ENCODE measurements at places on chromosomes 16 and 17.

GRCh38 chr16:53518550-53519416 lies 15.8 kb upstream of the AKTIP start:
- peak; percentile 94 for DNase-seq

- DNase-seq = peak; percentile 37
Measured at GRCh38 chr17:42111871-42112551, 503 bp downstream of the DHX58 start.

DNA sequence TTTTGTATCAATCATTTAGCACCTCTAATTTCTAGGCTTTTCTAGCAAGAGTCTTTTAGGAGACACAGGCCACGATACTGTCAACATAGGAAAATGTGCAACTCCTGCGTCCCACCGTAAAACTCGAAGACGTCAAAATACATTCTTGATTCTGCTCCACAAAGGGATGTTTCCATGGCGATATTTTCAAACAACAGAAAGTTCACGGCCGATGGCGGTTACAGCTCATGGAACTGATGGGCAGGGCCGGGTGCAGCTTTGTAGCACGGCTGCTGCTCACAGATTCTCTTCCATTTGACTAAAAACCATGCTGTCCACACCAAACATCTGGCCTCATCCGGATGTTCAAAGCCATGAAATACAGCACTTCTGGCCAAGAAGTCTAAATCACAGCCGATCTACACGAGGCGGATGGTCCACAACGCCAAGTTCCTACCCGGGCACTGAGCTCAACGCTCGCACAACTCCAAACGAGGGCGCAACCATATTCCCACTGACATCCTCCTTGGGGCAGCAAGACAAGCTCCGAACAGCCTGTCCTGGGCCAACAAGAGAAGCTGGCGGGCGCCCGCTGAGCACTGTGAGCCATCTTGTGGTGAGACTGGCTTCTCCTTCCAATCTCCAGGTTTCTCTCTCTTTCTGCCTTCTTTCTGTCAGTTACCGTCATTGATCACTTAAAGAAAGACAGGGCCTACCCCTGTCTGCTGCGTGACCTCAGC lies 79.8 kb downstream of the ZNF778 start:
- no peak for DNase-seq

- DNase-seq = no peak
Measured at GRCh38 chr17:34302636-34303035, 16.6 kb upstream of the CCL8 start.

- DNase-seq = no peak
Measured at GRCh38 chr16:67417333-67418061, 1.2 kb upstream of the ZDHHC1 start.

- DNase-seq = no peak
Measured at GRCh38 chr16:74743668-74744299, 30.8 kb downstream of the FA2H start.

DNA sequence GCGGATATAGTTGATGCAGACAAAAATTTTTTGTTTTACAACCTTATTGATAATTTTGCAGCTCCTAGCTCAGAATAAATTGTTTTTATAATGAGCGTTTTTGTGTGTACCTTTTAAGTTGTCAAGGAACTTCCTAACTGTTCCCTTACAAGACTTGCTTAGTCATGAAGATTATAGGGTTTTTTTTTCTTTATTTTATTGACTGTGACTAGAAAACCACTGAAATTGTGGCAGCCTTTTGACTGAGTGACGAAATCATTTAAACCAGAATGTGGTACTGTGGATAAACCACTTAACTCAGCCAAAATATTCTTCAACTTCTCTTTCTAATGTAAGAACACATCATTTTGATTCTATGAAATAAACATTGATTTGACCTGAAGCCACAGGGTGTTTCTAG lies 40.8 kb upstream of the VPS4A start:
- no peak for DNase-seq

DNA sequence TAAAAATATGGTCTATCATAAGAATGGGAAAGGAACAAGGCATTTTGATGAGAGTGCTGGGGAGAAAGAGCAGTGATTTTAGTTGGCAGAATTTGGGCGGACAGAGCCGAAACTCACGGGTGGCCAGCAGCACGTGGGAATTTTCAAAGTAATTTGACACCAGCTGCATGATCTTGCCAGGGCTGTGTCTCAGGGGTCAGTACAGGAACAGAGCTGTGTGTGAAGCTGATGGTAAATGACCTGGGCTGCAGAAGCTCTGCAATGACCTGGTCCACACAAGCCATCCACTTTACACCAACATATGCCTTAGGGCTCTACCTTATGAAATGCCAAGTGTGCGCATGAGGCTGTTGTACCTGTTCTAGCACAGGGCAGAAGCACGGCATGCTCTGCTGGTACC lies 112.0 kb downstream of the ZFHX3 start:
- no peak for DNase-seq

Measured in activated CD4-positive, alpha-beta T cell treated with anti-CD3 and anti-CD28 coated beads, Interleukin-2, Interleukin-6, amounts not matched to agents 100 ng/mL and 50 ng/mL, durations not matched to agents 16 hours and 8 hours (primary cell).